ENCODE measurements at places on chromosomes 3 and 15.

- DNase-seq = no peak
Measured at GRCh38 chr3:10597733-10598132, 92.3 kb upstream of the ATP2B2 start.

GRCh38 chr15:74835312-74835823 is 7.6 kb downstream of the ULK3 start:
- no peak for DNase-seq

DNA sequence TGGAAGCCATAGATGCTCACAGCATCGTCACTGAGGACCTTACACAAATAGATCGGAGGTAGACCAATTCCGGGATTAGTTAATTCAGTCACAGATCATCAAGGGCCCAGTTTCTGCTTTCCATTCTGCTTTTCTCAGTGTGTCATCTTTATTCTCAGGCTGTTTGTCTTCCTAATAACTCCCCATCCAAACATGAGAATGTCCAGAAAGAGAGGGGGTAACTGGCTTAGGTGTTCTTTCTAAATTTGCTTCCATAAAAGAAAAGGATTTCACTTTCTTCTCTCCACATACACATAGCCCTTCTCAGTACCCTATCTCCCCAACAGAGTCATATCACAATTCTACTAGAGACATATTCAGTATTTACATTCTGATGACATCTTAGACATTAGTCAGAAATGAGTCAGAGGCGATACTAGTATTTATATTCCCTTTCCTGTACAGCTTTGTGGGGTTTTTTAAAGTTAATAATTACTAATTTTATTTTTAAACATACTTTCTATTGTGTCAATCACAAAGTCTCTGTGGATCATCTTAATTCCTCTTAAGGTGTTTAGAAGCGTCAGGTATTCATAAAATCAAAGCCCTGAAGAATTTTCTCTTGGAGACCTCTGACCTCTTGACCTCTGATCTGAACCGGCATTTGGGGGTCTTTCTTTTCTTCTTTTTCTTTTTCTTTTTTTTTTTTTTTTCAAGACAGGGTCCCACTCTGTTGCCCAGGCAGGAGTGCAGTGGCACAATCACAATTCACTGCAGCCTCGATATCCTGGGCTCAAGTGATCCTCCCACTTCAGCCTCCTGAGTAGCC is 24.3 kb upstream of the IL12A start:
- no peak for DNase-seq

DNA sequence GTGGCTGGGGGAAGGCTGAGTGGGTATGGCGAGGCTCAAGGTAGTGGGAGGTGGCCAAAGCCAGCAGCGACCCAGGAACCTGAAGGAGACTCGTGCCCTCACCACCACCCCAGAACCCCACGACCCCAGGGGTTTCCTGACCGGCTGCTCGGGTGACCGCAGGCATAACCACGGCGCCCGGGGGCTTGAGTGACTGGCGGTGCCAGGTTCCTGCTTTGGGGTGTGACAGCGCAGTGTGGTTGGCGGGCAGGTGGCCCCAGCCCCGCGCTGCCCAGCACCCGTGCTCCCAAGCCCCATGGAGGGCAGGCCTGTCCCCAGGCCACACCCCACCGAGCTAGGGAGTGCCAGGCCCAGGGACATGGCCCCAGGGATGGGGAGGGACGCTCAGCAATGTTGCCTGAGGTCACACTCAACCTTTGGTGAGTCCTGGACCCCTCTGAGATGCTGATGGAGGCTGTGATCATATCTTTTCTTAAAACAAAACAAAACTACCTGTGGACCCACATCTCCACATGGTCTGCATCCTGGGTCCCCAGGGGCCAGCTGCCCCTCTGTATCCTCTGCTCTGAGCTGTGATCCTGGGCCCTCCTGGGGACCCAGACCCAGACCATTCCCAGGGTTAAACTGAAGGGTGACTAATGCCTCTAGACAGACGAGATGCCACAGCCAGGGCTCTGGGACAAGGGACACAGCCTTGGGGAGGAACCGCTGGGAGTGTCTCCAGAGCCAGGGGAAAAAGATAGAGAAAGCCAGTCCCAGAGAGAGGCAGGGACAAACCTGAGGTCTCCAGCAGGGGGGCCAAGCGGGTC is 13.0 kb downstream of the DNAJB8 start:
- no peak for DNase-seq

GRCh38 chr3:72798552-72799195 is 49.6 kb downstream of the SHQ1 start:
- no peak for DNase-seq

GRCh38 chr3:126937973-126938372 is 44.9 kb upstream of the PLXNA1 start:
- DNase-seq = no peak

DNA sequence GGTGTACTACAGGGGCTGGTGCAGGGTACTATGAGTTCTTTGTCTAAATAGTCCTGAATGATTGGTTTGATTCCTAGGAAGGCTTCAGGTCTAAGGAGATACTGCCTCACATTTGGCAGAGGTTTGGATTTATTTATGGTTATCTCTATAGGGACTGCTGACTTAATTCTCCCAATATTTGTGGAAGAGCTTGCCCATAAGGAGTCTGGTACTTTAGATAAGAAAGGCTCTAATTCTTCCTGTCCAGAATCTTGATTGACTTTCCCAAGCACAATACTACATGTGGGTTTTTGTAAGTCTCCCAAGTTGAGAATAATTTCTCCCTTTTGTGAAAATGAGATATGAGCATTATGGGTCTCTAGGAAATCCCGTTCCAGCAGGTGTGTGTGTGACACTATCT is 36.7 kb upstream of the AP4E1 start:
- no peak for DNase-seq

Measured in NCI-H187 treated with DMSO at 0.1 percent for 48 hours (cell line).